Dermis microvascular lymphatic vessel endothelial cell (primary cell): ENCODE measurements at places on chromosomes 1 and 21.
A peak's percentile ranks its signal among the peaks of the same experiment; 100 is the strongest.

DNA sequence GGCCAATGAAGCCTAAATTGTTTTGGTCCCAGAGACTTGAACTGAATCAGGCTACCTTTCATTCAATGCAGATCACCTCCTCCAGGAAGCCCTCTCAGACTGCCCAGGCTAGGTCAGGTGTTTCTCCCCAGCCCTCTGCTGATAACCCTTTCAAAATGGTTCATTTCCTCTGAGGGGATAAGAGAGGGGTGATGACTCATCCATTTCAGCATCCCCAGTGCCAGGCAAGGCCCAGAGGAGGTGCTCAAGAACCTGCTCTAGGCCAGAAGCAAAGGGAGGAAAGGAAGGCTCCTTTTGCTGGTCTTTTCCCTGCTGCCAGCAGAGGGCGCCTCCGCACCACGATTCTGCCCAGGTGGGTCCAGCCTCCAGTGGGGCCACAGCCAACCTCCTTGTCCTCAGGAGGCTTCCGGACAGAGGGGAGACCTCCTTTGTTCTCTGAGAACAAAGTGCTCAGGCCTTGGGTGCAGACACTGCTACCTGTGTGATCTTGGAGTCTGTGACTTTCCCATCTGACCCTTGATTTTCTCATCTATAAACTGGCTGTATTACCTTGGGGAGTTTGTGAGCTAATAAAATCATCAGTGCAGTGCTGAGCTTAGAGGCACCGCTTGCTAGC lies 45.3 kb upstream of the ARHGEF10L start:
- peak; percentile 45 for DNase-seq

GRCh38 chr1:28592321-28593071 lies 431 bp downstream of the RAB42 start:
- DNase-seq = no peak

- DNase-seq = peak; percentile 42
These were observed 39.3 kb upstream of the RGS18 start for GRCh38 chr1:192118881-192119405.

DNA sequence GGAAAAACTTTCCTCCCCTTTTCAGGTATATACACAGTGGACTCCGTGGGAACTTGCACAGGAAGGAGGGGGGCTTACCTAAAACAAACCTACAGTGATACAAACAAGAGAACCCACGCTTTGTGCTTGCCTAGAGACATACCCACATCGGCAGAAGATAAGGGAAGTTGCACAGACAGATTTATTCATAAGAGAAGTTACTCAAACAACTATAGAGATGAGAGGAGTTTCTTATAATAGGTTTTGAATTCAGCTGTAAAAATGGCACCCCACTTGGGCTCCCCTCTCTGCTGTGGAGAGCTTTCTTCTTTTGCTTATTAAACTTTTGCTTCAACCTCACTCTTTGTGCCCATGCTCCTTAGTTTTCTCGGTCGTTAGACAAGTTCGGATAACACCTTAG lies 1.8 kb upstream of the DUSP12 start:
- no peak for DNase-seq

DNA sequence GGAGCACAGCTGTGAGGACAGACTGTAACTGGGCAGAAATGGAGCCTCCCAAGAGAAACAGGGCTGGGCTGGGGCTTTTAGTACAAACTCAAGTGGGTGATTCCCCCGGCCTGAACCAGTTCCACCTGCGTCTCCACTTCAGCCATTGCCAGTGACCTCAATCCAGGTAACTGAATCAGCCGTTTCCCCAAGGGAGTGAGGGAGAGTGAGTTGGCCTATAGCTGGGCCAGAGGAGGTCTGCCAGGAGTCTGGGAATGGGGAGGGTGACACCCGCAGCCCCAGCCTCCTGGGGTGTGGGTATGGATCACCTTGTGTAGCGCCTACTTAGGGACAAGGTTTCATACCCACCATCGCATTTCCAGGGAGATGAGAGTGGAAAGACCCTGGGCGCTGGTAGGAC lies 8.5 kb downstream of the SLC26A9 start:
- DNase-seq = no peak

DNA sequence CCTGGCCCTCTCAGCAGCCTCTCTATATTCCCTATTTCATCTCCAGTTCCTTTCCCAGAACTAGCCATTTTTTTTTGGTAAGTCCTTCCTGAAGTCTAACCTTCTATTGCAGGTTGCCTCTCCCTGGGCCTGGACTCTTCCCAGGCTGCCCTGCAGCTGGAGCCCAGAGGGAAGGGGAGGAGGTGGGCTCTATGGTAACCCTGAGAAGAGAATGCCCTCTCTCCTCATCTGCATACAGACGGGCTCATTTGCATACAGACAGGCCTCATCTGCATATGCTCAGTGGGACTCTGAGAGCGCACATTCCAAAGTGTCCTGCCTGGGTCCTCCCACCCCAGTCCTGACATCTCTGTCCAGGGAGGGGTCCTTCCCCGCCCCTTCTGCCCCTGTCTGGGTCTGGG lies 32.7 kb downstream of the RHBG start:
- no peak for DNase-seq

- DNase-seq = no peak
These were observed 560 bp downstream of the PADI2 start for GRCh38 chr1:17118706-17119075.

GRCh38 chr1:221316491-221317056 lies 425.3 kb downstream of the DUSP10 start:
- no peak for DNase-seq

DNA sequence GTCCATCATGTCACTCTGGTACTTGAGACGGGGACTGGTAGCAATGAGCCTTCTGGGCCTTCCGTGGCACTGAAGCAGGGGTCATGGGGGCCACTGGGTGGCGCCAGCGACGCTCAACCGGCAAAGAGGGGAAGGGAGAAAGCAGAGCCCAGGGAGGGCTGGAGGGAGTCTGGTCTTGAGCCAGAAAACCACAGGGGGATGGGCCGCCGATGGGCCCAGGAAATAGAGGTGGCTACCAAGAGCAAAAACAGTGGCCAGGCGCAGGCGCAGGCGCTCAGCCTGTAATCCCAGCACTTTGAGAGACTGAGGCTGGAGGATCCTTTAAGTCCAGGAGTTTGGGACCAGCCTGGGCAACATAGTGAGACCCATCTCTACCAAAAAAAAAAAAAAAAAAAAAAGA lies 21.8 kb downstream of the EXOC8 start:
- DNase-seq = peak; percentile 48

- no peak for DNase-seq
These were observed 130.5 kb downstream of the DISC1 start for GRCh38 chr1:231757101-231757404.

- DNase-seq = no peak
These were observed 330.0 kb downstream of the BARHL2 start for GRCh38 chr1:90386899-90387720.

DNA sequence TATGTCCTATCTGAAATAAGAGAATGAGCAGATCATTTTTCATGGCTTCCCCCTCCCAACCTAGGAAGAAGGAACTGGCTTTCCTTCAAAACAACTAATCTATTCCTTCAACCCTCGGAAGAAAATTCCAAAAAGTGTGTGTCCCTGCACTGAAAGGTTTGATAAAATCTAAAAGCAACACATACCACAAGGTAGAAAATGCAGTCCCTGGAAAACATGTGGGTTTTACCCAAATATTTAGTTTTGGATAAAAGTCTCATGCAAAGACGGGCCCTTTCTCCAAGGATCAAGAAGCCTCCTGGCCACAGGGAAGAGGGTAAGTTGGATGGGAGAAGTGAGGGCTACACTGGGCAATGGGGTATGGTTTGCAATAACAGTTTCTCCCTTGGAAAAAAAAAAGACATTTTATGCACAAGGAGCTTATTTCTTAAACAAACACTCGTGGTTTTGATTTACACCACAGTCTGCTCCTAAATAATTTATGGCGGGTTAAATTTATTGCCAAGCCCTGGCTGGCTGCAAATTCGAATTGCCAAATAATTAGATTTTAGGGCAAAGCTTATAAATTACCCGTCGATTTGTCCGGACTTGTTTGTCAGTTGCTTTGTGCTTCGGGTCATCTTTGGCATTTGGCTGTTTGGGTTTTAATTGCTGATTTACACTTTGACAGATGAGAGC lies 28.9 kb downstream of the ERI3 start:
- no peak for DNase-seq

DNA sequence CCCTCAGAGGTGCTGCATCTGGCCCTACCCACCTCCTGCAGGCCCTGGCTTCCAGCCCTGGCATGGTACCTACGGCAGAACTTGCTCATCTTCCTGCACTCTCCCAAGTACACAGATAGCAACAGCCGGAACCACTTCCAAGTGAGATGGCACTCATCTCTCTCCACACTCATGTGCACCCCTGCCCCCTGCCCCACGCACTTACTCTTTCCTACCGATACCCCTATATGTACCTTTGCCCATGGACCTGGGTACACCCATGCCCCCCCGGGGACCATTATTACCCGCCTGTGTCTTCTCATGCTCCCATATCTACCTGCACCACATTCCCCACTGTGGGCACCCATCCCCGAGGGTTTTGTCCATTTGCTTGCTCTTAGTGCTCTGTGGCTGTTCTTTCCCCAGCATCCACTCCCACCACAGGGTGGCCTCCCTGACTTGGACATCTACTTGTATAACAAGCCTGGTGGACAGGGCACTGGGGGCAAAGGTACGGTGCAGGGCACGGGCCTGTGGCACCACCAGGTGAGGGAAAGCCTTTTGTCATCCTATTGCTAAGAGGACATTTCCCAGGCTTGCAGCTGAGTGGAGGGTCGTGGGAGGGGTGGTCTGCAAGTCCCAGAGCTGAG lies 14.7 kb downstream of the HYI start:
- no peak for DNase-seq

DNA sequence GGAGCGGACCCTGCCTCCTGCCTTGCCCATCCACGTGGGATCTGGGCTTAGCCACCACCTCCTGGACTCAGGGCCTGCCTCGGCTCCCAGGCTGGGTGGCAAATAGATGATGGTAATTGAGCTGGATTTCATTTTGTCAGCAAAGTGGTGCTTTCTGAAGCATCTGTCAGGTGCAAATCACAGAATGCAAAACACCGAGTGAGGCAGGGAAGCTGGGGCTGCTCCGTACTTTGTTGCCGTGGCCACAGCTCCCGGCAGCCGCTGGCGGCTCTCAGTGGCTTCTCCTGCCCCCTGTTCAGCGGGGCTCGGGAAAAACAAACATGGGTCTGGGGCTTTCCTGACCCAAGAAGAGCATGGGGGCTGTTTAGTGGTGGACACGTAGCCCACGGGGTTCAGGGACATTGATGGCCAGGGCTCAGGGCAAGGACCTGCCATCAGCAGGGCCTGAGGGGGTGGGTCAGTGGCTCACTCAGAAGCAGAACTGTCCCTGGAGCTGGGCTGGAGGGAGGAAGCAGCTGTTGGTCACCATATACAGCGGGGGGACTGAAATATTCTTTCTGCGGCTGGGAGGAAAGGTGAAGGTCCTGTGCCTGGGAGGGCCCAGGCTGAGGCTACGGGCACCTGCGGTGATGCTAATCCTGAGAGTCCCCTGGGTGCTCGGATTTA lies 130.0 kb upstream of the VAMP3 start:
- DNase-seq = no peak

DNA sequence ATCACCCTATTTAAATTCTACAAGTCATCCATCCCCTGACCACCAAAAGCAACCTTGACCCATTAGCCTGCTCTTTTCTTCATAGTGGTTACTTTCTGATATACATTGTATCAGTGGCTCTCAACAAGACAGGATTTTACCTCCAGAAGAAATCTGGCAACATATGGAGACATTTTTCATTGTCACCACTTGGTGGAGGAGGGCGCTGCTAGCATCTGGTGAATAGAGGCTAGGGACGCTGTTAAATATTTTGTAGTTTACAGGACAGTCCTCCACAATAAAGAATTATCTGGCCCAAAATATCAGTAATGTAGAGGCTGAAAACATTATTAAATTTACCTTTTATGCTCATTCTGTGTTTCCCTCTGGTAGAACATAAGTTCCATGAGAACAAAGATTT lies 6.1 kb downstream of the HSPA13 start:
- no peak for DNase-seq

DNA sequence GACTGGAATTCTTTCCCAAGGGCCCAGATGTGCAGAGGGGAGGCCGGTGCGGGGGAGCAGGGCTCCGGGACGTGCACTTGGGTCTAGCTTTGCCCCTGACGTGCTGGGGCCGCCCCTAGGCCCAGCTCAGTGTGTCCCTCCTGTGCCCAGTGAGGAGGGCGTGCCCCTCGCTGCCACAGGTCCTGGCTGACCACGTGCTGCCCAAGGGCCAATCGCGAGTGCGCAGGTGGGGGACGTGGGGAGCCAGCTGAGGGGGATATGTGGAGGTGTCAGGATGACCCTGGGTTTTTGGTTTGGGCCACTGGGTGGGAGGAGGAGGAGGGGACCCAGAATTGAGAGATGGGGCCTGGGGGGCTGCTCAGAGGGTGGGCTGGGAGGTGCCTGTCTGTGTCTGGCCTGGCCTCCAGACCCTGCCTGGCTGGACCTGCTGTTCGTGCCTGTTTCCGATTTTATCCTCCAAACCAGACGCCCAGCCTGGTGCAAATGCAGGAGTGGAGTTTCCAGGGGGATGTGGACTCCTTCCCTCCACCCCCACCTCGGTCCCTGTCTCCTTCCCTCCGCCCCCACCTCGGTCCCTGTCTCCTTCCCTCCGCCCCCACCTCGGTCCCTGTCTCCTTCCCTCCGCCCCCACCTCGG lies 6.1 kb upstream of the RNF223 start:
- DNase-seq = no peak

DNA sequence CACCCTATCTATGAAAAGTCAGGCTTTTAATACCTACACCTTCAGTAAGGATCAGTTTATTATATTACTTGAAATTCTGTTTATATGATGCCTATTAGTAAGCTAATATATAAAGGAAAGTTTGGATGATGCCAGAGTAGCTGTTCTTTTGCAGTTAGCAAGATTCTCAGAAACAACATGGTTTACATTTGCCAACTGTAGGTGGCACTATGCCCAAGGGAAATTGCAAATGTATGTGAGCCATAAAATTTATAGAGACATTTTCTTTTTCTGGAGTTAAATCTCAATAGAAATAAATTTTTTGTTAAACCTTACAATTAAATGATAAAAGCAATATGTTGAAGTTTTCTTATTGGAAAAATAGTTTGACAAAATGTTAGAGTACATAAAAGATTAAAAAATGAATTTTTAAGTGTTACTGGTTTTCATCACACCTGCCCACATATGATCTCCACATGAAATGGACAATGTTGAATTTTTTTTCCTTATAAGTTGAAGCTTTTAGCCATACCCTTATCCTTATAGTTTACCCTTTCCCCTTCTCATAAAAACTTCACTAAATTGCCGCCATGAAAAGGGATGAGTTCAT lies 32.1 kb upstream of the EPHX4 start:
- DNase-seq = peak; percentile 55

- DNase-seq = no peak
These were observed 19.8 kb upstream of the UBR4 start for GRCh38 chr1:19229828-19230325.

GRCh38 chr1:157291083-157291482 lies 152.9 kb upstream of the ETV3 start:
- DNase-seq = no peak

- no peak for DNase-seq
These were observed 52.4 kb downstream of the CASZ1 start for GRCh38 chr1:10744029-10744428.

DNA sequence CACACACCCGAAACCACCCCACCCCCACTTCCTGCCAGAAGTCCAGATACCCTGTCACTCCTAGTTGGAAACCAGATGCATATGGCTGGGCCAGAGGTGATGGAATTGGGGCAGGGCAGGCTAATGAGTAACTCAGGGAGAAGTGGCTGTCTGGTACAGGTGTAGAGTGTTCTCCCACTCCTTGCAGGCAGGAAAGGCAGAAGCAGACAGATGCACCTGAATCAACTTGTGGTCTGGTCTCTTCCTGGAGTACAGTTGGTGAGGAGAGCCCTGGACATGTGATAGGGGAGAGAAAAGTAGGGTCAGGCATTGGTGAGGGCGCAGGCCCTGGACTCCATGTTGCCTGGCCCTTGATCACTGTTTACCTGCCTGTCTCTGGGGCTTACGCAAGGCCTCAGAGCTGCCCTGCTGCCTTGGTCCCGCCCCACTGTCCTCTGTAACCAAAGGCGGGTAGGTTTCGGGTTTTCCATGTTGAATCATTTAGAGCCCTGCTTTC lies 2.5 kb downstream of the CGN start:
- DNase-seq = peak; percentile 7
